ENCODE measurements at places on chromosomes 16 and 17.

- peak; percentile 5 for DNase-seq
These were observed 416.8 kb upstream of the CCL2 start for GRCh38 chr17:33838281-33838680.

- DNase-seq, result no peak
These were observed 14.1 kb upstream of the NUDT16L1 start for GRCh38 chr16:4679156-4679849.

DNA sequence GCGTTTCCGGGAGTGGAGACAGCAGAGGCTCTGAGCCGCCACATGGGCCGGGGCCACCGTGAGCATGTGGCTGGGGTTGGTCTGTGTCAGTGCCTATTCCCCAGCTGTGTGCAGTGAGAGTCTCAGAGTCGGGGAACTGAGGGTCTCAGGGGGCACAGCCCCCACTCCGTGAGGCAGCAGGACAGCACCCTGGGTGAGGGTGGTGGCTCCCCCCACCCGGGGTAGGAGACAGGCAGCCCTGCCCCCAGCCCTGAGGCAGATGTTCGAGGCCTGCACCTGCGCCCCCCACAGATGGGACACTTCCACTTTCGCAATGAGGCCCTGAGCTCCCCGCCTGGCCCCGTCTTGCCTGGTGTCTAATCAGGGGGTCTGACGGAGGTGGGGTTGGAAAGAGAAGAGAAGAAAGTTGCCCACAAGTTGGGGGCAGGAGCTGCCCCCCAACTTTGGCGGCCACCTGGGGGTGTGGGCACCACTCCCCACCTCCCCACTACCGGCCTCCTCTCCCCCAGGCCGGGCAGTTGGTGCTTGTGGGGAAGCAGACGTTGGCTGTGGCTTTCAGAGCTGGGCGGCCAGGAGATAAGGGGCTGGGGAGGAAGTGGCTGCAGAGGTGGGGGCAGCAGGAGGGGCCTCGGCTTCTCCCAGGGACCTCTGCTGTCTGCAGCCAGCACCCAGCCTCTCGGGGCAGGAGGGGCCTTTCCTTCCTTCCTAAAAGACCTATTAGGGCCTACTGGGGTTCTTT is 1.8 kb upstream of the CBFA2T3 start:
- DNase-seq, result no peak

- DNase-seq, result no peak
These were observed 10.8 kb downstream of the CASKIN2 start for GRCh38 chr17:75504347-75505151.

- no peak for DNase-seq
These were observed 4.2 kb upstream of the CMTM2 start for GRCh38 chr16:66575060-66575459.

GRCh38 chr16:54398986-54399385 is 112.4 kb upstream of the IRX3 start:
- peak; percentile 47 for DNase-seq

All from EL (cell line).